ENCODE measurements at places on chromosomes 6 and 20. TPM values are rescaled to one million over a fixed set of nuclear protein-coding genes. Genes with fewer than 3 reads are reported as not detected.

Gene BTBD3
- 30.7 TPM for total RNA-seq

Gene EPB41L1
- 35.0 TPM for total RNA-seq

Gene COL11A2
- total RNA-seq = 1.3 TPM

Gene CMTR1
- total RNA-seq = 44.1 TPM

Gene CAGE1
- 0.30 TPM for total RNA-seq

Gene IPCEF1
- total RNA-seq = 0.16 TPM

Gene VGLL2
- total RNA-seq = 1.7 TPM

Gene SEL1L2
- total RNA-seq = not detected

DNA sequence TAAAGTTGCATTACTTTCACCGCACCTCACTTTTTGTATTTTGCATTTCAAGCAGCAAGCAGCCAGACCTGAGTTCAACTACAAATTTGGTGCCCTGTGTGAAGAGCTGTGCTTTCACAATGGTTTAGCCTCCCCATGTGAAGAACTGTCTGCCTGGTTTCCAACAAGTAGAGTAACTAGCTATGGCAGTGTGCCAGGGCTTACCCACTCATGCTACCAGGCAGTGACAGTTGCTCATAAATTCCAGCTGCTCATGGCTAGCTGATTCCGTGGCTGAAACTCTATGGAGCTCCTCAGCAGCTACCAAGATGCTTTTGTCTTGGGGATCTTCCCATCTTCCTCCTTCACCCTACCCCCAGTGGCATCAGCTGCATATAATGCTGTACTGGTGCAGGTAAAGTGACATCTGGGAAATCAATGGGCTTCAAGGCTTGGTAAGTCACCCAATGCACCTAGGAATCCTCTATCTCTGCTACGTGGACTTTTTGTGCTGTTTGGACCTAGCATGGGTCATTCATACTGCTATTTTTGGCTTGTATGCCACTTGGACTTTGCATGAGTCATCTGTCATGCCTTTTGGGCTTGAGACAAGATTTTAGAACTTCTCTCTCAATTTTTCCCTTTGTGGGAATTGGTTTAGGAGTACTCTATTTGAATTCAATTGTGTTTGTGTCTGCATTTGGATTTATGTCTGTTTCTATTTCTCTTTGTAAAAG lies 176.5 kb upstream of the GJE1 start:
- DNase-seq = no peak

- DNase-seq = peak; percentile 29
These were observed 39.1 kb downstream of the TMX4 start for GRCh38 chr20:7980332-7981046.

GRCh38 chr6:126040826-126041225 lies 54.5 kb downstream of the TRMT11 start:
- peak; percentile 76 for DNase-seq

DNA sequence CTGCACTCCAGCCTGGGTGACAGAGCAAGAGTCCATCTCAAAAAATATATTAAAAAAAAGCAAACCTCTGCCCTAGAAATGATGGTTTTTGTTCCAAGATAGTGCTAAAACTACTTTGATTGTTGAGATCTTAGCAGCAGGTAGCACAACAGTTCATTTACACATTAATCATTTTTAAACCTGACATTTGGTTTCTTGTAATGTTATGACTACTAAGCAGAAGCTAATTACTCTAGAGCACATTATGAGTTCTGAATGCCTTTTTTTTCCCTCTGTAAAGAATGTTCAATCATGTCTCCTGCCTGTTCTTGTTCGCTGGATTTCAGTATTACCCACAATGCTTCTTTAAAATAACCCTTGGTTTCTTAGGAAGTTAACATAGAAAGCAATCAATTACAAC lies 24.7 kb upstream of the PHF3 start:
- DNase-seq = no peak

- no peak for DNase-seq
These were observed 21.4 kb downstream of the CRYBG1 start for GRCh38 chr6:106381881-106382280.

DNA sequence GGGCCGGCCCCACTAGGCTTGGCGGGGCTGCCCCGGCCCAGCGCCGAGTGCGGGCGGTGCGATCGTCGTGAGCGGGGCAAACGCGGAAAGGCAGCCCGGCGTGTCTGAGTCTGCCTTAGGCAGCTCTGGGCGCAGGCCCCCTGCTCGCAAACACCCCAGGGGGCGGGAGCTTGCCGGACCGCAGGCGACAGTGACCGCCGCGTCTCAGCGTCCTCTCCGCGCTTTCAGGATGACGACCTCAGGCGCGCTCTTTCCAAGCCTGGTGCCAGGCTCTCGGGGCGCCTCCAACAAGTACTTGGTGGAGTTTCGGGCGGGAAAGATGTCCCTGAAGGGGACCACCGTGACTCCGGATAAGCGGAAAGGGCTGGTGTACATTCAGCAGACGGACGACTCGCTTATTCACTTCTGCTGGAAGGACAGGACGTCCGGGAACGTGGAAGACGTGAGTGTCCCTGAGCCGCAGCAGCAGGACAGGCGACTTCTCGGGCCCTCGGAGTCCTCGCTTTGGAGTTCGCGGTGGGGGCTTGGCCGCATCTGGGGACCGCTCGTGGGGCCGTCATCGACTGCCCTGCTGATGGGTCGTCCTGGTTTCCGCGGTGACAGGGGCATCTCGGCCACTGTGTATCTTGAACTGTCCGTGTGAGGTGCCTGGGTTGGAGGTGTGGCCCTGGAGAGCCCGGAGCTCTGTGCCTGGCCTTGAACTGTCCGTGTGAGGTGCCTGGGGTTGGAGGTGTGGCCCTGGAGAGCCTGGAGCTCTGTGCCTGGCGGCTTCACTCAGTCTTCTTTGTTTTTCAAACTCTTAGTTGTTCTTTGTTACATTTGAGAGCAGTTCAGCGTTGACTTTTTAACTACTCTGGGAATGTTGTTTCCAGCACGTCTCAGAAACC lies 786 bp downstream of the ADRM1 start:
- no peak for DNase-seq

- no peak for DNase-seq
These were observed 4.7 kb downstream of the GTSF1L start for GRCh38 chr20:43722153-43722505.

DNA sequence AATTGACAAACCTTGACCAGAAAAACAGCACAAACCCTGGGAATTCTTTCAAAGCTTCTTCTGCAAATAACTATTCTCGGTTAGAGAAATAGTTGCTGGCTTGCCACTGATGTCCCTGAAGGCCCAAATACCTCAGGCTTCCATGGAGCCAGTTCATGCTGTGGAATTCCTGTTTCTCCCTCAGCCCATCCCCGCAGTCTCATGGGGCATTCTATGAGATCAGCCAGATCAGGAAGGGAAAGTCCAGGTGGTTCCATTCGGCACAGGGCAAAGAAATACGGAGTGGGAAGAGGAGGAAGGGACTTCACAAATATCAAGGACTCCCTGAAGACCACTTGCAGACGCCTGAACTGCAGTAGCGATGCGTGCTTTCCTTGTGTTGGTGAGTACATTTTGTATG lies 63.3 kb downstream of the MYLK4 start:
- DNase-seq = peak; percentile 4

DNA sequence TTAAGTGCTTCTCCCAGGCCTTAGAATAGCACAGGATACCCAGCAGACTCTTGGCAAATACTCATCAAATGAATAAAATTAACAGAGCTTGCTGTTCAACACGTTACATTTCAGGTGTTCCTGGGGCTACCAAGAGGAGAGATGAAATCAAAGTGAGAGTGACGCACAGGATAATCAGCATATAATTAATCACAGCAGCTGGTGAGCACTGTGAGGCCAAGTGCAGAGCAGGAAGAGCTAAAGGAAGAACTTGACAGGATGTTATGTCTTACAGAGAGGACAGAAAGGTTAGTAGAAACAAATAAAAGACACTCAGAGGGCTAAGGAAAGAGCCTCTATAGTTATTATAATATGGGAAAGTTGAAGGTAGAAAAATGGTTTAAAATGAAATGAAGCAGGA lies 8.8 kb downstream of the PPIL1 start:
- no peak for DNase-seq

- no peak for DNase-seq
These were observed 210.9 kb downstream of the FNDC1 start for GRCh38 chr6:159380114-159380513.

DNA sequence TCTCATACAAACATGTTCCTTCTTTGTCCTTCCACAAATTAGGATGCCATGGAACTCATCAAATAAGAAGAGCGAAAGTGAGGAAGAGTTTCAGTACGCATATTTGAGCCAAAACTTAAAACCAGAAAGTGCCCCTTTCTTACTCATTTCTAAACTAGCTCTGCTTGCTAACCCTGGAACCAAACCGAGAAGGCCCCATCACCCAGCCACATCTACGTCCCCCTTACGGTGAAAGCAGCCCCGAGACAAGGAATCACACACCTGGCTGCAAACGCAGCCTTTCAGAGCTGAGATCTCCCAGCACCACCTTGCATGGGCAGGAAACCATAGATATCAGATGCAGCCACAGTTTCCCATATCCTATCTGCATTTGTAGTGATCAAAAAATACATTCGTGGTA lies 28.5 kb downstream of the TRERF1 start:
- no peak for DNase-seq

DNA sequence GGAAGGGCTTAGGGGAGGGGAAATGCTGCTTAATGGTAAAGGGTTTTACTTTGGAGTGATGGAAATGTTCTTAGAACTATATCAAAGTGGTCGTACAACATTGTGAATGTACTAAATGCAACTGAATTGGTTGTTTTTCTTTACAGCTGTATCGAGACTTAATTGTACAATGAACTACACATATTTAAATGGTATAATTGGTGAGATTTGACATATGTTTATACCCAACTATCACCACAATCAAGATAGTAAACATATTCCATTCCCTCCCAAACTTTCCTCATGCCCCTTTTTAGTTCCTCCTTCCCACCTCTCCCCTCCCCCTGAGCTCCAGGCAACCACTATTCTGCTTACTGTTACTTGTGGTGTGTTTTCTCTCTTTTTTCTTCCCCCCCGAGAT lies 44.0 kb downstream of the SCAND1 start:
- DNase-seq = no peak

DNA sequence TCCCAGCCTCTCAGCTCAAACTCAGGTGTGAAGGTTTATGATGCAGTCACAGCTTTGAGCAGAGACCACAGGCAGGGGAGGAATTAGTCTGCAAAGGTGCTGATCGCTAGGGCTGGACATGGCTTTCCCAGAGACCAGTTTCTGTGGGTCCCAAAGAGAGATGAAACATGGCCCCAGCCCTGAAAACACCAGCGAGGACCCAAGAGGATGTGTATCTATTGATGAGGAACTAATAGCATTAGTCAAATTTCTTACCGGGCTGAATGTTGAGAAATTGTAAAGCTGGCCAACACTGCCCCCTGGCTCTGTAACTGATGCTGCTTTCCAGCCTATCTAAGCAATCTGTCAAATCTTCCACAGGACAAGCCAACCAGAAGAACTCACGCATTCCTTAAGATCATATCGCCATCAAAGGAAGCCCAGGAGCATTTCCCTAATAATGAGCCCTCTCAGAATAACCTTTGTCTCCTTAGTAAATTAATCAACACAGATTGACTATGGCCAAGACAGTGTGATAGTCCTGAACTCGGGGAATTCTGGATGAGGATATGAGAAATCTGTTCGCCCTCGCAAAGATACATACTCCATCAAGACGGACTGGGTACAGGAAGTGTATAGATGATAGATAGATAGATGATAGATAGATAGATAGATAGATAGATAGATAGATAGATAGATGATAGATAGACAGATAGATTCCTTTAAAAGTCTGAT lies 7.8 kb upstream of the ACSS1 start:
- DNase-seq = peak; percentile 32

GRCh38 chr20:62795023-62795761 lies 1.1 kb upstream of the MRGBP start:
- peak; percentile 41 for DNase-seq

GRCh38 chr20:32535316-32535952 lies 49.7 kb downstream of the NOL4L start:
- no peak for DNase-seq

- no peak for DNase-seq
These were observed 3.0 kb downstream of the WFDC5 start for GRCh38 chr20:45111799-45112471.

- no peak for DNase-seq
These were observed 17.7 kb upstream of the BCLAF1 start for GRCh38 chr6:136307351-136307750.

DNA sequence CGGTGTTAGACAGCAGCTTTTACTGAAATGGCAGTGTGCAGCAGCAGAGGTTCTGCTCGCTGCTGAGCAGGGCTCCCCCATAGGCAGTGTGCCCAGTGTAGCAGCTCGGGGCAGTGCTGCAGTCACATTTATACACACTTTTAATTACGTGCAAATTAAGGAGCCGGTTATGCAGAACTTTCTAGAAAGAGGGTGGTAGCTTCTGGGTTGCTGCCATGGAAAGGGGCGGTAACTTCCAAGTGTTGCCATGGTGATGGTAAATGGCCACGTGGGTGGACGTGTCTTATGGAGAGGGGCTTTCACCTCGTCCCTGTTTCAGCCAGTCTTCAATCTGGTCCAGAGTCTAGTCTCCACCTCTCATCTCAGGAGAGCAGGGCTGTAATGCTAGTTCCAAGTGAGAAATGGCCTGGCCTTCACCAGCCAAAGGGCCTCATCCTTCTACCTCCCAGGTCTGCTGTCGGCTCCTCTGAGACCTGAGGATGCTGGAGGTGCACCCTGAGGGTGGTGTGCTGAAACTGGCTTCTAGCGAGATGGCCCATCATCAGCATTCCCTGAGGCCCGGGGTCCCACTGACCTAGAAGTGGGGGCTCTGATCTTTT lies 180.5 kb upstream of the PMEPA1 start:
- no peak for DNase-seq

DNA sequence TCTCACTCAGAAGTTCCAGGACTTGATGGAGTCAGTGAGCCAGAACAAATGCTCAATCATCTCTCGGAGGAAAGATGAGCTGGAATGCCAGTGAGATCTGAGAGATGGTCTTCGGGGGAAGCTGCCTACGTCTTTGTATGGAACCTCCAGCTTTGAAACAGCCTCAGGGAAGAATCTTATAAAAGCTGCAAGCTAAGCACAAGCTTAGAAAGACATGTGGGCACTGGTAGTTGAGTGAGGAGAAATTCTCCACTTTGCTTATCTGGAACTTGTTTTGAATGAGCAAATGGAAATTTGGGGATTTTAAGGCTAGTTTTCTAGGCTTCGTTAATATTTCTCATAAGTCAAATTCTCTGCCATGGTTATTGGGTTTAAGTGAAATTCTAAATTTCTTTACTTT lies 594.4 kb downstream of the QKI start:
- no peak for DNase-seq
